Spinal cord (tissue), 10 donors: ENCODE measurements at places on chromosomes 6 and 20. TPM values are rescaled to one million over a fixed set of nuclear protein-coding genes. Genes with fewer than 3 reads are reported as not detected.

DNA sequence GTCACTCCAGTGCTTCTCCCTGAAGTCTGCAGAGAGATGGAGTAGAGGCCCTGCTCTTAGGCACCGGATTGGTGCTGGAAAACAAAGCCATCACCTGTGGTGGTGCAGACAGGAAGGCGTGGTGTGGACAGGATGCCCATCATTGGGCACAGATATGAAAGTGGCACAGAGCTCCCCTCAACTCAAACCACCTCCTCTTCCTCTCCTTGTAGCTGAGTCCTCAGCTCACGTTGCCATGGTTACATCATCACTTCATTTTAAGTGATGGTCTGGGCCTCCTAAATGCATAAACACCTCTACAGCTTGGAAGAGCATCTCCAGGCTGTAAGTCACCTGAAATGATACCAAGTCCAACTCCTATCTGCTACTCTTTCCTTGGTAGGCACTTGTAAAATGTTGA is 8.0 kb upstream of the RTF2 start:
- peaks cover 8% of the 10 kb centered on the region for H3K27me3 ChIP-seq
- H3K4me1 ChIP-seq: no peaks in the 10 kb centered on the region
- H3K27ac ChIP-seq: no peak overlapping the region
- H3K4me3 ChIP-seq: no peak overlapping the region
- DNase-seq: no peak

PHACTR3 gene
- 77.2 TPM for polyA plus RNA-seq

- no peak overlapping the region for H3K4me3 ChIP-seq
- no peaks in the 10 kb centered on the region for H3K27me3 ChIP-seq
- no peaks in the 10 kb centered on the region for H3K36me3 ChIP-seq
These were observed 44.0 kb downstream of the RANBP9 start for GRCh38 chr6:13667655-13668054.

DNA sequence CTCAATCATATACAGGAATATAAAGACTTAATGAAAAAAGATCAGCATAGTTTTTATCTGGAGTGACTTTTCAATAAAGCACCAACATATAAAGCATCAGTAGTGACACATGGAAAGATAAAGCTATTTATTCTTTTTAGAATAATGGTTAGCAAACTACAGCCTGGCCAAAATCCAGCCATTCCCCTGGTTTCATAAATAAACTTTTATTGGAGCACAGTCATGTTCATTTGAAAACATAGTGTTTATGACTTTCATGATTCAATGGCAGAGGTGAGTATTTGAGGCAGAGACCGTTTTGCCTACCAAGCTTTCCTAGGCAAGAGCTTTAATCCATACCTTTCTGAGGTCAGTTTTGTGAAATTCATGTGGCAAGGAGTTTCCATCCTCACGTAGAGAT is 153.5 kb downstream of the RPS12 start:
- H3K4me3 ChIP-seq: no peak overlapping the region
- no peaks in the 10 kb centered on the region for H3K4me1 ChIP-seq
- H3K27ac ChIP-seq: no peak overlapping the region

DNA sequence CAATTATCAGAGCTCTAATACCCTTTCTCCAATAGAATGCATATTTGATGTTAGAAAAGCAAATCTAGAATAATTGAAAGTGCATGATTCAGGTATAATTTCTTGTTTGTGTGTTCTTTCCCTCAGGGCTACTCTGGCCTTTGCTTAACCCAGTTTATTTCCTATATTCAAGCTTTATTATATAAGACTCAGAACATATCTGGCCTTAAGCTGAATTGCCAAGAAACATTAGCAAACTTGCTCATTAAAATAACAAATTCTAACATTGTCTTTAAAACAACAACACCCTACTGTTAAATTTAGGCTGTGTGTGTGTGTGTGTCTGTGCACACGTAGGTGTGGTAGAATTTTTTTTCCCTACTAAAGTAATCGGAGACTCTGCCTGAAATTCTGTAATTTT is 426.5 kb downstream of the UTRN start:
- H3K36me3 ChIP-seq: no peaks in the 10 kb centered on the region
- H3K27me3 ChIP-seq: no peaks in the 10 kb centered on the region
- H3K4me1 ChIP-seq: no peaks in the 10 kb centered on the region
- H3K27ac ChIP-seq: no peak overlapping the region

GRCh38 chr20:56897318-56897957 is 268.3 kb downstream of the TFAP2C start:
- H3K27ac ChIP-seq: no peak overlapping the region
- H3K4me3 ChIP-seq: no peak overlapping the region
- H3K27me3 ChIP-seq: no peaks in the 10 kb centered on the region
- no peaks in the 10 kb centered on the region for H3K36me3 ChIP-seq
- H3K4me1 ChIP-seq: no peaks in the 10 kb centered on the region
- DNase-seq: peak; percentile 24

DNA sequence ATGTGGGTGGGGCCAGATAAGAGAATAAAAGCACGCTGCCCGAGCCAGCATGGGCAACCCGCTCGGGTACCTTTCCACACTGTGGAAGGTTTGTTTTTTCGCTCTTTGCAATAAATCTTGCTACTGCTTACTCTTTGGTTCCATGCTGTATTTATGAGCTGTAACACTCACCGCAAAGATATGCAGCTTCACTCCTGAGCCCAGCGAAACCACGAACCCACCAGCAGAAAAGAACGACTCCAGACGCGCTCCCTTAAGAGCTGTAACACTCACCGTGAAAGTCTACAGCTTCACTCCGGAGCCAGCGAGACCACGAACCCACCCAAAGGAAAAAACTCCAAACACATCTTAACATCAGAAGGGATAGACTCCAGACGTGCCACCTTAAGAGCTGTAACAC is 76.7 kb downstream of the TFAP2A start:
- no peak overlapping the region for H3K4me3 ChIP-seq
- H3K36me3 ChIP-seq: no peaks in the 10 kb centered on the region

GRCh38 chr20:11248011-11248409 is 574.2 kb upstream of the JAG1 start:
- H3K27me3 ChIP-seq: peaks cover 9% of the 10 kb centered on the region
- H3K27ac ChIP-seq: no peak overlapping the region
- H3K36me3 ChIP-seq: no peaks in the 10 kb centered on the region
- H3K4me1 ChIP-seq: peaks cover 4% of the 10 kb centered on the region
- DNase-seq: no peak

GRCh38 chr20:20561172-20561571 is 151.3 kb downstream of the RALGAPA2 start:
- no peak overlapping the region for H3K27ac ChIP-seq
- DNase-seq: no peak
- no peaks in the 10 kb centered on the region for H3K4me1 ChIP-seq
- peaks cover 2% of the 10 kb centered on the region for H3K27me3 ChIP-seq
- H3K36me3 ChIP-seq: no peaks in the 10 kb centered on the region
- no peak overlapping the region for H3K4me3 ChIP-seq

DNA sequence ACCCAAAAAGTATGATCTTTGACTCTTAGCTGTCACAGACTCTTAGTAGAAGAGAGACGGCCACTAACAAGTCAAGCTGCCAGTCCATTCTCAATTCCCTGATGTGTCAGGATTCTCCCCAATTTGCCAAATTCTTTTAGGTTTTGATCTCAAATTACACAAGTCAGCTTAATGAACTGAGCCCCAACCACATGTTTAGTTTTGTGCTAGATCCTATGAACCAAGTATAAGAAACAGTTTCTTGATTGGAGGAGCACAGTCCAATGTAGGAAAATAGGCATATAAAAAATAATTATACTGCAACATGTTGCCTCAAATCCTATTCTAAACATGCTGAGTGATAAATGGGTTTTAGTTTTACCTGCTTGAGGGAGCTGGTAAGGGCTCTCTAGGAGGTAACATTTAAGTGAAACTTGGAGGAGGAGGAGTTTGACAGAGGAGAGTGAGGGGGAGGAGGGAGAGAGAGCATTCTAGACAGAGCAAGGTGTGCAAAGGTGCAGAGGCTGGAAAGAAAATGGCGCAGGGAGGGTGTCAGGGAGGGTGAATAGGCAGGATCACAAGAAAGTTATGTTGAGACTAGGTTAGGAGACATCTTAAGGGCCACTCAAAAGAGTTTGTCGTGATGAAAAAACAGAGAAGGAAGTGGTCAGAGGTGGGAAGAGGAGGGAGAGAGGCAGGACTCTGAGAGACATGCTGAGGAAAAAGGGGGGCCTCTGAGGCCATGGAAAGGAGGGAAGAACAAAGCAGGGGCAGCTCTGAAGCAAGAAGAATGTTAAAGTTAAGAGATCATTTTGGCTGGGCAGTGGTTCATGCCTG is 22.8 kb upstream of the FAM83C start:
- no peak for DNase-seq
- peaks cover 3% of the 10 kb centered on the region for H3K4me1 ChIP-seq
- H3K27me3 ChIP-seq: no peaks in the 10 kb centered on the region
- H3K27ac ChIP-seq: no peak overlapping the region
- no peak overlapping the region for H3K4me3 ChIP-seq
- peaks cover 6% of the 10 kb centered on the region for H3K36me3 ChIP-seq

GRCh38 chr6:152905551-152906299 is 77.1 kb downstream of the FBXO5 start:
- no peak for DNase-seq
- no peak overlapping the region for H3K27ac ChIP-seq
- no peak overlapping the region for H3K4me3 ChIP-seq
- no peaks in the 10 kb centered on the region for H3K36me3 ChIP-seq

DNA sequence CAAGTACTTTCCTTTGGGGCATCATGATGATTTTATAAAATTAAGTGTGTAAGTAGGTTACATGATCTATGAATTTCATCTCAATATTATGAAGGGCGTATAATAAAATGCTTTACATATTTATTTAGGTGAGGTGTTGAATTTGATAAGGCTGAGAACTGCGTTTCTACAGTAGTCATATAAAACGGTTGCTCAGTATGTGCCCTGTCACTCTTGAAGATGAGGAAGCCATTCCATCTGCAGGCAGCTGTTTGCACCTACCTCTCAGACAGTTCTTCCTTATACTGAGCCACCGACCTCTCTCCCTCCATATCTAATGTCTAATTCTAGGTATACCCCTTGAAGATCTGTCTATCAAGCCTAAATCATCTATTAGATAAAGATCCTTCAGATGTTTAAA is 16.1 kb downstream of the NCOA7 start:
- H3K4me3 ChIP-seq: no peak overlapping the region
- no peaks in the 10 kb centered on the region for H3K36me3 ChIP-seq
- H3K27me3 ChIP-seq: no peaks in the 10 kb centered on the region
- DNase-seq: no peak

OXT gene
- polyA plus RNA-seq: not detected

DNA sequence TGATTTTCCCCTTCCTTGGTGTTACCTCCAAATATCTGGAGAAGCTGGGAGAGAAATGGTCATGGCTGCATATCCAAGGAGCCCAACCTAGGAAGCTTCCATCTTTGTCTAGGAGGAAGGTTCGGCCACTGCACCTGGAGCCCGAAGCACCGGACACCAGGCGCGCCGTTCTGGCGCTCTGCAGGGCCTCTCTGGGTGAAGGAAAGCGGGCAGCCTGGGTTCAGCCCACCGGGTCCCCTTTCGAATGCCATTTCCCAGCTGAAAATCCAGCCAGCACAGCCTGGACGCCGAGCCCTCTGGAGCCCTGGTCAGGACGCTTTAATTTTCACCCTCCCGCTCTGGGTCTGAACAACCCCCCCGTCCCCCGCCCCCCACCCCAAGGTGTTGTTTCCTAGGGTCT is 1.2 kb downstream of the LINC00237 start:
- peaks cover 2% of the 10 kb centered on the region for H3K36me3 ChIP-seq
- peak overlapping the region; percentile 49 for H3K27ac ChIP-seq
- peaks cover 45% of the 10 kb centered on the region for H3K4me1 ChIP-seq
- peaks cover 89% of the 10 kb centered on the region for H3K27me3 ChIP-seq
- H3K4me3 ChIP-seq: peak overlapping the region; percentile 39

KCNG1 gene
- 10.4 TPM for polyA plus RNA-seq

- no peak for DNase-seq
- H3K36me3 ChIP-seq: no peaks in the 10 kb centered on the region
- H3K27ac ChIP-seq: no peak overlapping the region
- H3K4me1 ChIP-seq: peaks cover 7% of the 10 kb centered on the region
These were observed 51.9 kb downstream of the MEP1A start for GRCh38 chr6:46845126-46845525.

LINC00237 gene
- polyA plus RNA-seq: 8.5 TPM

TCF21 gene
- 0.63 TPM for polyA plus RNA-seq

ADGRF4 gene
- not detected for polyA plus RNA-seq

TENT5A gene
- polyA plus RNA-seq: 9.3 TPM

WFDC5 gene
- 0.33 TPM for polyA plus RNA-seq

IPCEF1 gene
- polyA plus RNA-seq: 5.4 TPM

DNA sequence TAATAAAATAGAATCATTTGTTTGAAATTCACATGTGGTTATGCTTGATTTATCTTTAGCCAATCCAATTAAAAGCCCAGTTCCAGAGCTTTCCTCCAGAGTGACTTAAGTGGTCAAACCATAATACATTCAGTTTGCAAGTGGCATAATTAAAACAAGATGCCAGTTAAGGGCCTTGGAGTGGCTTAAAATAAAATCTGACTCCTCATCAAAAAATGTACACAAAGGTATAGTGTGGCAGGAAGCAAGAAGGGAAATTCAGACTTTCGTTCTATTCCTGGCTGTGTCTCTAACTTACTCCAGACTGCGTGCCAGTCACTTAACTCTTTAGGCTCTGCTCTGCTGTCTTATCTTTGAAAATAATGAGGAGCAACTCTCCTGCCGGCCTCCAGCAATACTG is 251.3 kb upstream of the PRND start:
- no peaks in the 10 kb centered on the region for H3K36me3 ChIP-seq
- no peaks in the 10 kb centered on the region for H3K27me3 ChIP-seq
- no peak for DNase-seq
- no peak overlapping the region for H3K4me3 ChIP-seq
- no peak overlapping the region for H3K27ac ChIP-seq

DNA sequence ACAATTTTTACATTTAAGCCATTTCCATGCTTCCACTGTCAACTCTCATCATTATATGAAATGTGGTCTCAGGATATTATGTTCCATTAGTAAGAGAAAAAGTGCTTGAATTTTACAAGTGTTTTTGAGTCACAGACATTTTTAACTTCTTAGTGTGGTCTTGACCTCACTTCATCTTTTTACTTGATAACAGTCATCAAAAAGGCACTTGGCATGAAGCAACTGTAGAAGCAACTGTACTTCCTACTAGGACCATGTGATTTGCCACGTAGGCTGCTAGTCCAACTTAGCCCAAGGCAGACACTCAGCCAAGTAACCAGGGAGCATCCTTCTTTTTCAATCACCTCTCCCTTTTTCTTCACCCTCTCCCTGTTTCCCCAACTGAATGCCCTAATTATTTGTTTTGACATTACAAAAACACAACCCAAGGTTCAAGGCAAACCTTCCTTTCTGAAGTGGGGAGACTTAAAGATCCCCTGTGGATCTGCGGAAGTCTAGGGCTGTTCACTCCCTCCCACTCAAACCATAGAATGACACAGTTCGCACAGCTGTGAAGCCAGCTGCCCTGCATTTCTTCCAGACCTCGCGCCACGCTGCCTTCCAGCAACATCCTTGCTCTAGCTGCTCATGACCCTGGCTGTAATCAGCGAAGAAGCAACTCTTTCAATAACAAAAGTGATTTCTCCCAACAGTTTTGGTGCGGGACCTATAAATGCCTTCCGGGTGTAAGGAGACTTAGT is 45.0 kb downstream of the PHACTR1 start:
- H3K4me1 ChIP-seq: no peaks in the 10 kb centered on the region
- H3K4me3 ChIP-seq: no peak overlapping the region
- H3K36me3 ChIP-seq: no peaks in the 10 kb centered on the region

VIP gene
- polyA plus RNA-seq: 1.1 TPM
